ENCODE measurements at places on chromosomes 6 and 20.

- no peak for DNase-seq
Measured at GRCh38 chr20:16273812-16274555, 299.3 kb downstream of the KIF16B start.

- DNase-seq: no peak
Measured at GRCh38 chr6:100465701-100466409, 1.1 kb upstream of the SIM1 start.

DNA sequence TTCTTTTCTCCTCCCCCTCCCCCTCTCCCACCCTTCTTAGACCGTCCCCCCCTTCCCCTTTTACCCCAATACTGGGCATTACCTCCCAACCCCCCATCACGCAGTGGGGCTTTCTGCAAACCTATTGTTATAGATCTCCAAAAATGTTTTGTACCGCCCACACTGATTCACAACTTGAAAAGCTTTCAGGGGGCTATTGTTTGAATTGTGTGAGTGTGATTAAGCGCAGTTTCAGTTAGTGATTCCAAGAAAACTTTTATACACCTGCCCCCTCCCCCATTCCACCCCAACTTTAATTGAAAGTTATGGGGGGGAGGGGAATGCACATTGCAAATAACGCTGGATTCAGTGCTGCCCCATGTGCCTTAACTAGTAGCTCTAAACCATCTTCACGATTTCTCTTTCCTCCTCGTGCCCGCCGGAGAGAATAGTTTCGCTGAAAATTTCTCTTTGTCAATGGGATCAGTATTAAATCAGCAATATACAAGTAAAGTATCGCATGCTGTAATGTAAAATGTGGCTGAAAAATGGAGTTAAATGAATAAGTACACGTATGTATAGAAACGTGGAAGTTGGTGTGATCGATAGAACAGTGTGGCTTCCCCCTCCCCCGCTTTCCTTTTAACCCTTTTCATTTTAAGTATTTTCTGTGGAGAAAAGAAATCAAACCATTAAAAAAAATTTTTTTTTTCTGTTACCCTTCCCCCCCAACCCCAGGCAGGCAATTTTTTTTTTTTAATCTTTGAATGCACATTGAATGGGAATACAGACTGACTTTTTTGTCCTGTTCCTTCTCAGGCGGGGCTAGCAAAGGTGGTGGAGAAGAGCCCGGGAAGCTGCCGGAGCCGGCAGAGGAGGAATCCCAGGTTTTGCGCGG, 632 bp downstream of the LIN28B start:
- DNase-seq: no peak

DNA sequence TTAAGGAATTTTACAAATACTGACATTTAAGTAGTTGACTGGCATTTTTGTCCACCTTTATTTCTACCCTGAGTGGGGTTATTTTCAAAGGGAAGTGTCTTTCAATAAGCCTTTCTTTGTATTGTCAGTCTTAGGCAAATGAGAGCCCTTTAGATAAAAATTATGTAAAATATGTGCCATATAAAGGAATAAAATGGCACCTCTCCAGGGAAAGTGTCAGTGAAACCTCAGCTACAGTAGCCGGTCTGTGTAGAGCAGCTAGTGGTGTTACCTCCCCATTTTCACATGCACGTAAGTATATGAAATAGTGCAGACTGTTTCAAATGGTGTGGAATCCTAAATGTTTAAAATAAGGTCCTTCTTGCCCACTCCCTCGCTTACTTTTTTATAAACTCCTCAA, 5.0 kb downstream of the FAM217B start:
- DNase-seq: no peak

DNA sequence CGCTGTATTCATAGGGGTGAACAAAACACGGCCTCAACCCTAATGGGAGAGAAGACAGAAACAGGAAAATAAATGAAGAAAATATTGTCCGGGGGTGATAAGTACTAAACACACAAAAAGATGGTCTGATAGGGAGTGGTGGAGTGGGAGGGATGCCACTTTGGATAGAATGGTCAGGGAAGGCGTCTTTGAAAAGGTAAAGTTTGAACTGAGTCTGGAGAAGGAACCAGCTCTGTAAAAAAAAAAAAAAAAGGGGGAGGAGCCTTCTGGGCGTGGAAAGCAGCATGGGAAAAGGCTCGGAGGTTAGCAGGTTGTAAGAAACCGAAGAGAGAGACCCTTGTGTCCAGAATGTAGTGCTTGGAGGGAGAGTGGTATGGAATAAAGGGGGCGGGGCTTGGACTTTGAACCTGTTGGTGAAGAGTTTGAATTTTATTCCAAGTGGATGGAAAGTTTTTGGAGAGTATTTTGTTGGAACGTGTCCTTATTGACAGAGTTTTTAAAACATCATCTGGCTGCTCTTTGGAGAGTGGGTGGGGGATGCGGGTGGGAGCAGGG, 1.8 kb downstream of the CHMP4B start:
- DNase-seq: no peak

GRCh38 chr6:14129575-14129974, 12.0 kb downstream of the CD83 start:
- DNase-seq: peak; percentile 37

Measured in activated CD4-positive, alpha-beta T cell treated with anti-CD3 and anti-CD28 coated beads, Interleukin-2, amount 50 U/mL, for 16 hours (primary cell).